Fibroblast of mammary gland (primary cell): ENCODE measurements at places on chromosomes 6 and 20.
A peak's percentile ranks its signal among the peaks of the same experiment; 100 is the strongest.

GRCh38 chr20:38770546-38770945 is 22.3 kb downstream of the ACTR5 start:
- no peak for DNase-seq

DNA sequence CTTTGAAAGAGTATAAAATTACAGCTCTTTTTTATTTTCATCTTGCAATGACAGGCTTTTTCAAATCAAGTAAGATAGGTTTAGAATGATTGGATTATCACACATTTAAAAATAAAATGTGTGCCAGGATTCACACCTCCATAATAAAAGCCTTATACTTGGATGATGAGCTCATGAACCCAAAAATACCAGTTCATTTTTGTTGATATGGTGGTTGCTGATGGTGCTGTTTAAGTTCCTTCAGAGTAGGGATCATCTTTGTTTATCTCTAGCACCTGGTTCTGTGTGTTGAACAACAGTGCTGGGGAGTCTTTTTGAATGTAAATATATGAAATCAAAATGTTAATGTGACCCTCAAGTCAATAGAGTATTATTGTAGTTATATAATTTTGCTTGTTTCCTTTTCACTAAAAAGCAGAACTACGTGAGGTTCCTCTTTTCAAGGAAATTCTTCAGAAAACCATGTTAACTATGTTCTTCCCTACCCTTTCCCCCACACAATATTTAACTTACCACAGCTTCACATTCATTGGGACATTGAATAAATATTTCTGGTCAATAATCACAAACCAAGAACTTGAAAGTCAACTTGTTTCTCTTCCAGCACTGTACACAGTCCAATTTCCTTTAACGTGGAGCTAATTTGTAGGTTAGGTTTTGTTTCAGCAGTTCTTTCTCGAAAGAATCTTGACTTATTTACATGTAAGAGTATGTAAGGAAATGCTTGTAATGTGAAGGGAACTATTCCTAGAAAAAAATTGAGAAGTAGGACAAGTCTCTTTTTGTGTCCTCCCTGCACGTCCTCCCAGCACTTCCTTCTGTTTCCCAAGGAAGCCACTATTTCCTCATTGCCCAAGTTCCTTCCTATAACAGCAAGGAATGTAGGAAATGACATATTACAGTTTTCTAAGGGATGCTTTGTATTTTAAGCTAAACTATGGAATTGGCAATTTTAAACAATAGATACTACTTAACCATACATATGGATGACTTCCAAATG is 945.9 kb upstream of the CITED2 start:
- no peak for DNase-seq

DNA sequence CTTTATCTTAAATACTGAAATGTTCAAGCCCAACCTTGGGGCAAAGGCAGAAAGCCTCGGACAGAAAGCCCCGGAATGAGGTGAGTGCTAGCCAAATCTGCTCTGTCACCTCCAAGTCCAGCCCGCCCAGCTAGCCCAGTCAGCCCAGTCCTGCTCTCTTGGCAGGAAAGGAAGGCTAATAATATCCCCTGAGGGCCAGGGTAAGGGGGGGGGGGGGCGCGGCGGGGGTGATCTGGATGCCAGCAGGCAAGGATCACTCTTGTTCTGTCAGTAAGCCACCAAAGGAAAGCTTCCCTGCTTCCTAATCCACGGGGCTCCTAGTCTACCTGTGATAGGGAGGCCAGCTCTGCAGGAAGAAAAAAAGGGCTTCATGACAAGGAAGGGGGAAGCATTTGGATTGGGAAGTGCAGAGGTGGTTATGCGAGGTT is 1.1 kb downstream of the NDRG3 start:
- DNase-seq = peak; percentile 47

DNA sequence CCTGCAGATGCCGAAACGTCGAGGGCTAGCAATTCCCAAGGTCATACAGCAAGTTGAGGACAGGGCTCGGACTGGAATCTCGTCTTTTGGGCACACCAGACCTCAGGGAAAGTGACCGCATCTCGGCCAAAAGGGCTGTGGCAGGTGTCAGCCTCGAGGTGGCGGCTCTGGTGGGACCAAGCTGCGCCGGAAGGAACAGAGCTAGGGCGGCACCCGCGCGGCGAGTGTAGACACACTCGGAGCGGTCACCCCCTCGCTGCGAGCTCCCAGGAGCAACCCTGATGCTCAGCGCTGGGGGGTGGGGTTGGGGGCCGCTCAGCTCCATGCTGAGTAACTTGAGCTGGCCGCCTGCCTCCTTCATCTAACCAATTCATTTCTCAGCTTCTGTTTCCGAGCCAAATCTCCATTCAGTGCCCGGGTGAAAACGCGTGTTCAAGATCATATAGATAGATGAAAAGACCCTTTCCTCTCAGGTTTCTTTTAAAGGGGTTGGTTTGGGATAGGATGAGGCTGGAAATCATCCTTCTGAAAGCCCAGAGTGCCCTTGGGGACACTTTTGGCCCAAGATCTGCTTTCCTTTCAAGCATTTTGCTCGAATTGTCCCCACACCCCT is 2.2 kb upstream of the TUBB2B start:
- no peak for DNase-seq

- DNase-seq = no peak
Observed at GRCh38 chr20:10502098-10502526, 67.0 kb downstream of the SLX4IP start.

- DNase-seq = peak; percentile 69
Observed at GRCh38 chr6:163554663-163555062, 140.1 kb downstream of the QKI start.

DNA sequence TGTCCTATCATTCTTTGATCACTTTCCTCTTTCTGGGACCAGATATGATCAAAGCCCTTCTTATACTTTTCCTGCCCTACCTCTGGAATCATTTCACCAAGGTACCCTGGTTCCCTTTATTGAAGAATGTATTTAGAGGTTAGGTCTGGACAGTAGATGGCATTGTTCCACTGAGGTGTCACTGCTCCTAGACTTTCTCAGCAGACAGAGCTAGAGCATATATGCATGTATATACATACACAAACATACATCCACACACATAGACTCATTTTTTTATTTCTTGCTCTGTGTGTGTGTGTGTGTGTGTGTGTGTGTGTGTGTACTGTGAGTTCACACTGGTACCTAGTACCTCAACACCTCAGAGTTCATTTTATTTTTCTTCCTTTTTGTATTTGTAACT is 40.9 kb downstream of the PTPRA start:
- no peak for DNase-seq

DNA sequence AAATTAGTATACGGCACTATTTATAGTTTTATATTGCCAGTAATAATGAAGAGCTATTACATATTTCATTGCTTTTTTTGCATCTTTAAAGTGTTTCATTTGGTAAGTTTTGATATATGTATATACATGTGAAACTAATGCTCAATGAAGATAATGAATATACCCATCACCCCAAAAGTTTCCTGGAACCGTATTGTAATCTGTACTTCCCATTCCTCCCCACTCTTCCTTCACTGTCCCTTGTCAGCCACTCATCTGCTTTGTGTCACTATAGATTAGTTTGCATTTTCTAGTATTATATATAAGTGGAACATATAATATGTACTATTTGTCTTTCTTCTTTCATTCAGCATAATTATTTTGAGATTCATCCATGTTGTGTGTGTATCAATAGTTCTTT is 10.3 kb upstream of the TBC1D32 start:
- no peak for DNase-seq
